ENCODE measurements at places on chromosomes 5 and 9.

DNA sequence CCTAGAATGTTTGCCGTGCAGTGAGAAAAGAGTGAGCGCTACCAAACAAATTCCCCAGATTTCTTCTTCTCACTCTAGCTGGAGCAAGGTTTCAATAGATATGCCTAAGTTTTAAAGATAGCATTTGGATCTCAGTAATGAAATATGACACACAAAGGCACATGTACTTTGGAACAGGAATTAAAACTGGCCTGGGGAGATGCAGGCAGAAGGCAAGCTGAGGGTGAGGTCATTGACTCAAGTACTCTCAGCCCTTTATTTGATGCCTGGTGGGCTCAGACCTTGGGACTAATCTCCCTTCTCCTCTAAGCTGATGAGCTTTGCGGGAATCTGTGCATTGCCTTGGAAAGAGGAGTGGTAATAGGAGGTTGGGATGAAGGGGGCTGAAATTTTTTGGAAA, 323.3 kb upstream of the SLC30A5 start:
- no peak for DNase-seq

GRCh38 chr5:133780619-133781280, 168.4 kb upstream of the FSTL4 start:
- no peak for DNase-seq

- no peak for DNase-seq
Measured at GRCh38 chr5:96651047-96651446, 11.1 kb upstream of the CAST start.

DNA sequence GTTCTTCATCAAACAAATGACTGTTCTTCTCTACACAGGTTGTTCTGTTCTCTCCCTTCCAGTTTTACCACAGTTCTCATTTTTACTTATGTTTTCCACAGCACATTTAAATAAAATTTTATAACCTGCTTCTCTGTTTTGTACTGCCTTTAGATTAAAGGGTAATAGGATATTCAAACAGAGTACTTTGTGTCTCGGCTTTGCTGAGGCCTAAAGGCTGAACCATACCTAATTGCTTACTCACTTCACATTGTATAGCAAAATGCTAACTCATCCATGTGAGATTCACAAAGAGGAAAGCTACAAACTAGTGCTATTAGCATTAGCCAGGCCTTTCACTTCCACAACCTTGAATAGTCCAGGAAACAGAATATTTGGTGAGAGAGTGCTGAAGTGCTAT, 200.3 kb downstream of the TRPM3 start:
- no peak for DNase-seq

DNA sequence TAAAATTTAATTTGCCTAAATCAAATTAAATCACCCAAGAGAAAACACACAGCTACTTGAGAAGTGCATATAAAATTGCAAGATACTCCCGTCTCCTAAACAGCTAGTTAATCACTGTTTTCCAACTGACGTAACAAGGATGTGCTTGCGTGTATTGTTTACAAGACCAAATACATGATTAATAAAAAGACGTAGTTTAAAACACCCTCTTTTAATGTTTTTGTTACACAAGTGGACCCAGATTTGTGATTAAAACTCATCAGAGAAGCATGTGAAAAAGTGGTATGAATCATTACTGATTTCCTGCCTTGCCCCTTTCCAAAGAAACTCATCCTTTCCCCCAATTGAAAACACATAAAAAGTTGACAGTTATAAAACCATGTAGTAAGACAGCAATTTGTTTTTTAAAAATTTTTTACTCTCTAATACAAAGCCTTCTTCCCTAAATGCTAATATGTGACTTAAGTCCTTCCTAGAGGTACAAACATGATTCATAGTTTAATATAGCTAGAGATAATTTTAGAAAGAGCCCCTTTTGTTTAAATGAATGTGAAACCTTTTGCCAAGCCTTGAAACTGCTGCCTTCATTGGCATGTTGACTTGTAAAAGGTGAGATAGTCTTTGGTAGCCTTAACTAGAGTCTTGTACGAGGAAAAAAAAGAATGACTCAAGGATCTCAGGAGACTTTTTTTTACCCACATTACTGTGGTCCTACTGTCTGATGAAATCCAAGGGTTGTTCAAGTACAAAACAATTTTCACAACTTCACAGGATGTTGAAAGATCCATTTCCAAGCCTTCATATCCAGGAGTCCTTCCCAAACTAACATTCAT, 61.4 kb upstream of the FST start:
- DNase-seq: no peak

DNA sequence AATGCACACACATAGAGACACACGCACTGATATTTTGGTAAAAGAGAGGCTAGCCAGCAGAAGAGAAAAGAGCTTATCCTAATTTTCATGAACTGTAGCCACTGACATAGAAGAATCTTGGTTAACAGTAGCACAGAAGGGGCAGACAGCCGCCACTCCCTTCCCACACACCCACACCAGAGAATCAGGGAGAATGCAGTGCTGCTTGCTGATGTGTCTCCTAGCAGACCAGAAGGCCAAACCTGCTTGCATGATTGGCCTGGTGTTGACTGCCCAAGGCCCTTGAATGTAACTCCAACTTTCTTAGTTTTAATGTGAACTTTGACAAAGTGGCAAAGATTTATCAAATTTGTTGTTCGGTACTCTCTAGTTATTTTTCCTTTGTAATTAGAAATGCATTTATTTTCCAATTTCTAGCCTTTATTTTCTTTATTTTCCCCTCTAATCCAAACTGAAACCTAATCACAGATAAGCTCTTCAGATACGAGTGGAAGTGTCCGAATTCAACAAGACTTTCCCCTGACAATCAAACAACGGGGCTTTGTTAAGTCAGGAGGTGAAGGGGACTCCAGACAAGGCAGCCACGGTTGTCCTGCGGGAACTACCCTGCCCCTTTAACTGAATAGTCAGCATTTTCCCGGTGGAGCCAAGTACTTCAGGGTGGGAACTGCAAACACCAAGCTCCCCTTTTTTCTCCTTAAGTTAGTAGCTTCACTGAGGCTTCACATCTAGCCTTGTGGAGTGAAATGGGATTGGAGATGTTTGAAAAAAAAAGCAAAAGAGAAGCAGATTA, 81.9 kb upstream of the CTSL start:
- no peak for DNase-seq

GRCh38 chr9:21367957-21368356, at the start of gene IFNA13:
Gene IFNA13, minus strand, starts transcription at chr9:21368057. Its CDS starts 47 bp downstream, at chr9:21368010.
- no peak for DNase-seq

DNA sequence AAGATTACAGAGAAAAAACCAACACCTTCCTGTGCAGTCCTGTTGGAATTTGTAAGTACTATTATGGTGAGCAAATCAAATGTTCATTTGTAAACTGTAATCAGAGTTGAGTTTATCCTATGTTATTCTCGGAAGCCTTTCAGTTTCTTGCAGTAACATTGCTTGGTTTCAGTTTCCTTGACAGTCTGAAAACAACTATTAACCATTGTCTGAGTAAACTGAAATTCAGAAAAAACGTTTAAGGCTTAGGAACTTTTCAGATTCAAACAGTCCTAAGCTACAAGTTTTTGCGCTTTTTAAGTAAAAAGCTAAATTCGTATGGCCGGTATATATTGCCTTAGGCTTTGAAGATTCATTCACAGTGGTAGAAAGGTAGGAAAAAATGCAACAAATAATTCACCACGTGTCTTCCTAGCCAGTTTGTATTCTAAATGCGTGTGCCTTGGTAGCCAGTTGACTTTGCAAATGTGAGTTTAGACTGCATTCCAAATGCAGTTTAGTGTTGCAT, 2.5 kb downstream of the GPBP1 start:
- peak; percentile 34 for DNase-seq

GRCh38 chr9:116208417-116209232, 55.0 kb downstream of the PAPPA start:
- DNase-seq: no peak

DNA sequence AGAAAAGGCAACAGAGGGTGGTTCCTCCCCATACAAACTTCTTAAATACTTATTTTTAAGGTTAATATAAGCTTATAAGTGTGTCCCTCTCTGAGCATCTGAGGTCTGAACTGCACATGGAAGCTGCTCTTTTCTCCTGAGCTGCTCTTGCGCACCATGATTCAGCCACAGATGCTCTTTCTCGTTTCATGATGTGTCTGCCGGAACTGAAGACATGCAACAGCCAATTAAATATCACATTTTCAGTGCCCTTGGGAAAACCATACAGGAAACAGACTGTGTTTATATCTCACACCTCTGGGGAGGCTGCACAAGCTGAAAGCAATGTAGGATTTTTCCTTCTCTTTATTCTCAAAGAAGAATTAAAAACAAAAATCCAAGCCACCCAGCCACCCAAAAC, 96.8 kb upstream of the NREP start:
- no peak for DNase-seq

DNA sequence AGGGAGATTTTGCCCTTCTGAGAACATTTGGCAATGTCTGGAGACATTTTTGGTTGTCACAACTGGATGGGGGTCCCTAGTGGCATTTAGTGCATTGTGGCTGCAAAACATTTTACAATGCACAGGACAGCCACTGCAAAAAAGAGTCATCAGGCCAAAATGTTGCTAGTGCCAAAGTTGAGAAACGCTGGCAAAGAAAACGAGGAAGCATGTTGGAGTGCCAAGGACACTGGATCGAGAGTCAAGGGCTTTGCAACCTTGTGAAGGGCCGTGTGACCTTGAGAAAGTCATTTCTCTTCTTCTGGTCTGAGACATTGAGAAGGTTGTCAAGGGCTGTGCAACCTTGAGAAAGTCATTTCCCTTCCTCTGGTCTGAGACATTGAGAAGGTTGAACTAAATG, 45.7 kb upstream of the FRRS1L start:
- DNase-seq: no peak

- DNase-seq: peak; percentile 66
Measured at GRCh38 chr9:18442629-18443491, 31.1 kb upstream of the ADAMTSL1 start.

DNA sequence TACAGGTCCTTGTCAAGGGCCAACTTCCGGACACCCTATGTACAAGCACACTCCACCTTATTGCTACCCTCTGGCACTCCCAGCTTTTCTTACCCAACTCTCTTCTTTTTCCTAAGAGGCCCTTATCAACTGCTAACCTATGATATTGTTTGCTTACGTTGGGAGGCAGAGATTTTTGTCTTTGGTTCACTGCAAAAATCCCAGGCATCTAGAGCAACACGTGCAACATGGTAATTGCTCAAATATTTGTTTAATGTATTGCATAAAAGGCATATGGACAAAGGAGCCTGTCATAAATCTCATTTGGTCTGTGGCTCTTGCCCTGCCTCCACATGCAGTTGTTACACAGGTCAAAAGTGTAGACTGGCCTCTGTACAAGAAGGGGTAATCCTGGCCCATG, 35.8 kb upstream of the ATP10B start:
- no peak for DNase-seq

GRCh38 chr5:72107131-72107900, at the start of gene MAP1B:
Gene MAP1B, plus strand, starts transcription at chr5:72107475. Its CDS starts 57 bp downstream, at chr5:72107532.
- DNase-seq: peak; percentile 83

DNA sequence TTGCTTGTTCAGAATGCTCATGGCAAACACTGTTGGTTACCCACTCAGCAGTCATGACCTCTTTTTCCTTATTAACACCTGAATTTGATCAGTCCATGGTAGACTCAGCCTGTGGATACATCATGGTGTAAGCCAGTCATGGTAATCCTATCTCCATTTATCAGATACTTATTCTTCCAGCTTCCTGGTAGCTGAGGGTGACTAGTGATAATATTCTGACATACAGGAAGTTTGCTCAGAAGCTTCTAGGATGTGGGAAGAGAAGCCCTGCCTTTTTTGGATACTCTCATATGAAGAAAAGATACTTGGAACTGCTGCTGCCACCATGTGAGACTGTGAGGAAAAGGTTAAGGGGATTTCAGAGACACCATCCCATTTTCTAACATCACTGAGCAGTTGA, 7.3 kb downstream of the GDA start:
- no peak for DNase-seq

- DNase-seq: no peak
Measured at GRCh38 chr5:407801-408268, 35.1 kb upstream of the EXOC3 start.

DNA sequence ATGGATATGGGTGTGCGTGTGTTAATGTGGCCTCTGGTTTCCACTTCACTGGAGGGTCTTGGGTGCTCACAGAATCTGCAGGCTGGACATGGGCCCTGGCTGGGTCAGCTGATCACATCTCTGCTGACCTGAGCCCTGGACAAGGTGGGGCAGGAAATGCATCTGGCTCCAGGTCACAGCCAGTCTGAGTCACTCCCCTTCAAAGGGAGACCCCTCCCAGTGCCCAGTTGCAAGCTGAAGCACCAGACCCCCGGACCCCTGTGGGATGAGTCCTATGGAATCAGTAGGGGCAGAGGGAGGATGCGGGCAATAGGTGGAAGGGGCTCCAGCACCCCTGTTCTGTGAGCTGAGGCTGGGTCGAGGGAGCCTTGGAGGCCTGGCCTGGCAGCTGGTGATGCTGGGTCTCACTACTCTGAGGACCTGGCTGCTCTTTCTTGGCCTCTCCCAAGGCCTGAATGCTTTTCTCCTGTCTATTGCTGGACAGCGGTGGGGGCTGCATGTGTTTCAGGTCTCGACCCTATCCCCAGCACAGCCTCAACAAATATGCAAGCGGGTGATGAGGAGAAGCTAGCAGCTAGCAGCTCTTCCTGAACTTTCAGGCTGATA, 54.5 kb downstream of the PHF2 start:
- no peak for DNase-seq

GRCh38 chr9:18477121-18477660, 3.2 kb downstream of the ADAMTSL1 start:
- no peak for DNase-seq

- no peak for DNase-seq
Measured at GRCh38 chr9:110999379-110999778, 38.9 kb downstream of the LPAR1 start.

DNA sequence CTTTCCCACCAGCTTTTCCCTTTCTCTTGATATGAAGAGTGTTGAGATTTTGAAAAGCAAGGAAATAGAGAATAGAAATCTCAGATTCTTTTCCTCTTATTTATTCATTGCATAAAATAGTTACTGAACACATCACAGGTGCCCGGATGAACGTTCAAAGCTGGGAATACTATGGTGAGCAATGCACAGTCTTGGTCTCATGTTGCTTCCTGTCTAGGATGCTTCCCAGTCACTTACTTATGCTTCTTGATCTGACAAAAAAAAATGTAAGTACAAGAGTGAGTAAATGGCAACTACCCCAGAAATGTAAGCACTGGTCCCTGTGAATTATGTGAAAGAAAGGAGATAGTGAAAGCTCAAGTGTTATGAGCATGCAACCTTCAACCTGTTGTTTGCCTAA, 153.5 kb upstream of the S1PR3 start:
- DNase-seq: no peak

- no peak for DNase-seq
Measured at GRCh38 chr9:130870491-130871381, 25.9 kb downstream of the QRFP start.

Data from muscle of arm (tissue), 14 donors.